ENCODE measurements at places on chromosomes 3 and 15.
A peak's percentile ranks its signal among the peaks of the same experiment; 100 is the strongest.

- no peak for DNase-seq
Measured at GRCh38 chr3:179842061-179842460, 189.2 kb downstream of the USP13 start.

DNA sequence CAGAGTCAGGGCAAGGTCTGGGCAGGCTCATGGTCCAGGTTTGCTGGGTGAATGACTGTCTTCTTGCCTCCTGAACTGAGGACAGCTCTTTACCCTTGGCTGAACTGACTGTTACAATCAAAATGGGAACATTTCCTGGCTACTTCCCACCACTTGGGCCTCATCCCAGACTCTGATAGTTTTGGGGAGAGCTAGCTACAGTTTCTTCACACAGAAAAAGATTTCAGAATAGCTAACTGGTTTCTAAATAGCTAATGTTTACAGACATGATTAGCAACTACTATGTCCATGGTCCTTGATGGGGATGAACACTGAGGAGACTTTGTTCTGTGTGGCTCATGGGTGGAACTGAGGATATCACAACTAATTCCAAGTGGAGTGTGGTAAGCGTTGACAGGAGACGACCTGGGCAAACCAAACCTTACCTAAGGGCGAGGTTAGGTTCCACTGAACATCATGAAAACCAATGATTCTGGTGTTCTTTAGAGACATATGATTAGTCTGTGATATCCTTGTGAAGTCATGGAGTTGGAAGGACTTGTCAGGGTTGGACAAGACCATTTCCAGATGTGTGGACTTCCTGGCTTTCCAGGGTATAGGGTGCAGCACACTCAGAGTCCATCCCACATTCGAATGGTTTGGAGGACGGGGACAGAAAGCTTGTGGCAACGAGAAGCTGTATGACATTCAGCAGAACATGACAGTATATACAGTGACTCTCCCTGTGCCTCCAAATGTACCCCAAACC lies 7.3 kb downstream of the ALPK3 start:
- DNase-seq = no peak

- DNase-seq = no peak
Measured at GRCh38 chr3:64195789-64196188, 29.5 kb downstream of the PRICKLE2 start.

- peak; percentile 29 for DNase-seq
Measured at GRCh38 chr3:31448035-31448881, 84.5 kb upstream of the STT3B start.

GRCh38 chr3:159830523-159831154 lies 158.0 kb upstream of the IL12A start:
- DNase-seq = no peak

- DNase-seq = no peak
Measured at GRCh38 chr3:156271995-156272719, 151.8 kb downstream of the KCNAB1 start.

- no peak for DNase-seq
Measured at GRCh38 chr15:58977887-58978286, 9.6 kb upstream of the RNF111 start.

DNA sequence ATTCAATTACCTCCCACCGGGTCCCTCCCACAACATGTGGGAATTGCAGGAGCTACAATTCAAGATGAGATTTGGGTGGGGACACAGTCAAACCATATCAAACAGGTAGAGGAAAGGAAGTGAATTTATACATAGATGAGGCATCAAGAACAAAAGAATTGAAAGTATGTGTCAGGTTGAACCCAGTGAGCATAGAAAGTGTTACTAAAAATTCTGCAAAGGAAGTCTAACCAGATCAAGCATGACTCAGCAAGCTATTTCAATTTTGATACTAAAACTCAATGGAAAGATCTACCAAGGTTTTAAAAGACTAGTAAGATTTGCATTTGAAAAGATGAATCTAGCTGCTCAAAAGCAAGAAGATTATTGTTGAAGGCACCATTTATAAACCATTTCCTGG lies 323.0 kb downstream of the ROBO2 start:
- DNase-seq = no peak

DNA sequence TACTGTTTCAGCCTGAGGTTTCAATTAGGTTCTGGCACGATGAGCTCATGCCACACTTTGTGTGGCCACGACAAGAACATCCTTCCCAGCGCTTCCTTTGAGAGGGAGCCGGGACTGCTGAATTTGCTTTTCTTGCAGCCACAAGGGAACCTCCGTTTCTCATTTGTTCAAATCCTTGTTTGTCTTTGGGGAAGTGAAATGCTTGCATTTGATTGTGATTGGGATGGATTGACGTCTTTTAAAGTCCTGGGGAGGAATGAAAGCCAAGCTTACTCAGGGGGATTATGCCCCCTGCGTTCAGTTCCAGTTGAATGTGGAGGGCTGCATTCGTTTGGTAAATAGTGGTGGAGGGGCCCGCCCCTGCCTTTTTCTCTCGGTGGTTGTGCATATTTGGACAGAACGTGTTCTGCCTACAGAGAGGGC lies 277.6 kb downstream of the THSD4 start:
- no peak for DNase-seq

GRCh38 chr3:108673988-108674661 lies 83.1 kb downstream of the RETNLB start:
- DNase-seq = no peak

DNA sequence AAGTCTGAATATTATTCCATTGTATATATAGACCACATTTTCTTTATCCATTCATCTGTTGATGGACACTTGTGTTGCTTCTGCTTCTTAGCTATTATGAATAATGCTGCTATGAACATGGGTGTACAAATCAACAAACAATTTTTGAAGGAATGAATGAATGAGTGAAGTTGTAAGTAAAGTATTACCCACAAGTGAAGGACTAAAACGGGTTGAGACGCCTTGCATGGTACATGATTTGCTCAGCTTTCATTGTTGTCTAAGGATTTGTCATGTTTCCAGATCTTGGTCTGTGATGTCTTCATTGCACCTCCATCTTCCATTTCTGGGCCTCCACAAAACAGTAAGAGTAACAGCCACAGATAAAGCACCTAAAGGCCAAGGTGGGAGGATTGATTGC lies 20.5 kb downstream of the IFT122 start:
- no peak for DNase-seq

GRCh38 chr15:92864127-92864814 lies 35.9 kb upstream of the CHD2 start:
- DNase-seq = no peak

DNA sequence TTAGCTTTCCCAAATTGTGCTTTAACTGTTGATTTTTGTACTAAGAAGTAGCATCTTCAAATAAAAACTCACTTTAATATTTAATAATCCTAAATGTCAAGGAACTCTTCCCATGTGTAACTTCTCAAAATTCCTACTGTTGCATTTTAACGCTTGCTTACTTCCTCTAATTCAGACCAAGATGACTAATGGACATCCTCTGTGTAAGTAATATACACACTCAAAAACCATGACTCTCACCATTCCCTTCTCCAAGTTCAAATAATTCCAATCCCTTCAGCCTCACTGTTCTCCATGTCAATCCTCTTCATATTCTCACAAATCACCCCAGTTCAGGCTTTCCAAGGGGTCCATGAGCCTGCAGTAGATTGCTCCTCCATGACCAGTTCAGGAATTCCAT lies 13.0 kb downstream of the MRPL46 start:
- no peak for DNase-seq
